ENCODE measurements at places on chromosomes 5 and 9.

GRCh38 chr9:2050236-2050635 is 35.1 kb downstream of the SMARCA2 start:
- DNase-seq, result no peak

GRCh38 chr9:89116064-89116804 is 62.4 kb downstream of the SHC3 start:
- no peak for DNase-seq

DNA sequence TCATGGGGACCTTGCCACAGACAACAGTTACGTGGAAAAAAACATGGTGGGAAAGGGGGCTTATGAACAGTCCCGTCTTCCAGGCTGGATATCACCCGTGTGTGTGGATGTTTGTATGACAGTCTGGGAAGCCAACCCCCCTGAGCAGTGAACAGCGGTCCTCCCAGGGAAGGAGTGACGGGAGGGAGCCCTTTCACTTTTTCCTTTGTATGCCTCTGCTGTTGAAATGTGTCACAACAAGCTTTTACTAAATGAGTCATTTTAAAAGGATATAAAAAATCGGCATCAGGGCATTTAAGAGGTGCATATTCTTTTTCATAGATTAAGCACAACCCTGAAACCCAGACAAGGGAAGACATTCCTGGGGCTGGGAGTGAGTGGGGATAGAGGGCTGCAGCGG is 5.1 kb downstream of the MYMK start:
- DNase-seq, result no peak

DNA sequence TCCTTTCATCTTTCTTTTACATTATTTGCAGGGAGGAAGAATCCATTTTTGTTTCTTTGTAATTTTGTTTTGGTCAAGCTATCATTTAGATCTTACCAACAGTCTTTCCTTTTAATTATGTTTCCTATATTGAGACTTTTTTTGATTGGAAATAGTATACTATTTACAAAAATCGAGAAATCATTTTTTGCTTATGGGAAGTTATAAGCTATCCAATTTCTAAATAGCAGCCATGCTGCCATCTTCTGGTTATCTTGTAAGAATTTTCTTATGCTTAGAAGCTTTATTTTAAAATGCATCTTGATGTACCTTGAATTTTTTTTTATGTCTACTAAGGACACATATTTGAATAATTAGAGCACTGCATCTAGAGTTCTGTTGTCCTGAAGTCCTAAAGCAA is 821.2 kb downstream of the PTPRD start:
- no peak for DNase-seq

DNA sequence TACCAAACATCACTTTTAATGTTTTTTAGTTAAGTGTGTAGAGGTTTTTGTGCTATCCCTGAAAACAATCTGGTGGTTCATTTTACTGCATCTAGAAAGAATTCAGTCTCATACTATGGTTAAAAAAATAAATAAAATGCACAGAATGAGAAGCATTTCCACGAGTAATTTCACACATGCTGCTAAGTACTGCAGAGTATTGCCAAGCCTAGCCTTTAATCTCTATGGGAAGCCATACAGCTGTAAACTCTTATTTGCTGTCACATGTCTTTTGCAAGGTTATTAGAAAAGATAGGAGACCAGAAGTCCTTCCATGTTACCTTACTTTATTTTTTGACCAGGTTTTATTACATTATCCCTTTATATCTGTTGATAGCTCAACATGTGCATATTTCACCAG is 37.6 kb upstream of the MAN2A1 start:
- no peak for DNase-seq

- DNase-seq, result peak; percentile 15
Measured at GRCh38 chr5:37722236-37723161, 117.3 kb downstream of the GDNF start.

GRCh38 chr5:72137826-72138409 is 30.6 kb downstream of the MAP1B start:
- DNase-seq, result no peak

GRCh38 chr9:138025908-138026307 is 148.3 kb downstream of the CACNA1B start:
- no peak for DNase-seq

- DNase-seq, result no peak
Measured at GRCh38 chr9:22817181-22817580, 370.6 kb downstream of the DMRTA1 start.

Data from CD4-positive, alpha-beta T cell treated with Interleukin-1 beta for 1 hour (primary cell).